AG09309 (cell line): ENCODE measurements at places on chromosomes 12 and 14.

DNA sequence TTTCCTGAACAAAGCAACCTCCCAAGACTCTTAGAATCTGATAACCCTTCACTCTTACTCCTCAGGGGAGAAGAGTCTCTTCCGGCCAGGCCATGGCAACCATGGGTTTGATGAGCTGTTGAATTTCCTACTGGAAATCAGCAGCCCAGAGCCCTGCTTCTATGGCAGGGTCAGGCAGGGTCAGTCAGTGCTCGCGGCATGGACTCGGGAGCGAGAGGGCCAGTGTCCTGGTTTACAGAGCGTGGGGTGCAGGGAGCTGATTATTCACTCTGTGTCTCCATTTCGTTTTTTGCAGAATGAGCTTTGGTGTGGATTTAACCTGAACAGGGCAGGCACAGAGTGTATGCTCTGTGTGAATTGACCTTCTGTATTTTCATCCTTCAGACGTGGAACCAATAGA, 340.6 kb upstream of the SFSWAP start:
- no peak for DNase-seq

- no peak for DNase-seq
Observed at GRCh38 chr12:2068653-2069052, 15.9 kb downstream of the CACNA1C start.

GRCh38 chr12:52179396-52179973, 12.3 kb downstream of the KRT80 start:
- DNase-seq: no peak

DNA sequence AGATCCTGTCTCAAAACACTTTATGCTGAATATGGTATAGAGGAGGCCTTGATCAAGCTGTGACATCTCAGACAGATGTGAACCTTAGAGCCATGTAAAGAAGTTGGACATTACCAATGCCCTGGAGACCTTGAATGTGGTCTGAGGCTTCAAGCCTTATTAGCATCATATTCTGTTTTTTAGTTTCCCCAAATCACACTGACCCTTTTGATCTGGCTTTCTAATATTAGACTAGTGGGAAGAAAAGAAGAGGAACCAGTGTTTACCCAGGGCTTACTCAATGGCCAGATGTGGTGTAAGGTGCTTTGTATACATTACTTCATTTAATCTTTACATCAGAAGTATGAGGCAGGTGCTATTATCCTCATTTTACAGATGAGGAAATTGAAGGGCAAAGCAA, 10.6 kb upstream of the TBPL2 start:
- DNase-seq: no peak

DNA sequence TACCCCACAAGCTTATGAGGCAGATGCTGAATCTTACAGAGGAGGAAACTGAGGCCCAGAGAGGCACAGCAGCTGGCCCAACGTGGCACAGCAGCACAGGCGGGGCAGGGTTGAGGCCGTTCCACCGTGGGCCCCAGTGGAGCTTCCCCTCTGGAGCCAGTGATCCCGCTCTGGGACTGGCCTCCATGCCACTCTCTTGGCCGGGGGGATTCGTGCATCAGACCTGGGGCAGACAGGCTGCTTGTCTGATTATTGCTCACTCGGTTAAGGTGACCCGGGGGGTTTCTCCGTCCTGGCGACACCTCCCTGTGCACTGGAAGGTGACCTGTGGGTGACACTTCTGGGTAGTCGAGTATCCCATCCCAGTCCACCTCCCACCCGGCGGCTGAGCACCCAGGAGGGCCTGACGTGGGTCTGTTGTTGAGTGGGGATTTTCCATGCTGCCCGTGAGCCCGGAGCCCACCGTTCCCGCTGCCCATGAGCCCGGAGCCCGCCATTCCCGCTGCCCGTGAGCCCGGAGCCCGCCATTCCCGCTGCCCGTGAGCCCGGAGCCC, 27.8 kb downstream of the NOC4L start:
- DNase-seq: no peak

DNA sequence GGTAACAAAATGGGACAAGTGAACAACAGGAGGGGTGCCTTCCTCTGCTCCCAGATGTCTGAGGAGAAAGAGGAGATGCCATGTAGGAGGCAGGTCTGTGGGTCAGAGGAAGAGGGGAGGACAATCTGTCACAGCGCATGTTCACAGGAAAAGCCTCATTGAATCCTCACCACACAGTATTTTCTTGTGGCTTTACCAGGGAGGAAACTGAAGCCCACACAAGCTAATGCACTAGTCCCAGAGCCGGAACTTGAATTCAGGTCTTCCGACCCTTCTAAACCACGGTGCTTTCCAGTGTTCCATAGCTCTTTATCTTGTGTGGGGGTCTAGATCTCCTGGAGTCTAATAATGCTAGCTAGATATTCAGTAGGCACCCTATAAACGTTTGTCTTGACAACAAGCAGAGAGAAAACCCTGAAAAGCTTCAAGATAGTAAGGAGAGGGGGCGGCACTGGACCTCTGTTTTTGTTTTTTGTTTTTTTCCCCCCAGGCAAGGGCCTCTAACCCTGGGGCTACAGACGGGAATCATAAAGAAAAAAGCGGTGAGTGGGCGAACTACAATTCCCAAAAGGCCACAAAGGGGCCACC, 371 bp upstream of the SHMT2 start:
- DNase-seq: no peak

DNA sequence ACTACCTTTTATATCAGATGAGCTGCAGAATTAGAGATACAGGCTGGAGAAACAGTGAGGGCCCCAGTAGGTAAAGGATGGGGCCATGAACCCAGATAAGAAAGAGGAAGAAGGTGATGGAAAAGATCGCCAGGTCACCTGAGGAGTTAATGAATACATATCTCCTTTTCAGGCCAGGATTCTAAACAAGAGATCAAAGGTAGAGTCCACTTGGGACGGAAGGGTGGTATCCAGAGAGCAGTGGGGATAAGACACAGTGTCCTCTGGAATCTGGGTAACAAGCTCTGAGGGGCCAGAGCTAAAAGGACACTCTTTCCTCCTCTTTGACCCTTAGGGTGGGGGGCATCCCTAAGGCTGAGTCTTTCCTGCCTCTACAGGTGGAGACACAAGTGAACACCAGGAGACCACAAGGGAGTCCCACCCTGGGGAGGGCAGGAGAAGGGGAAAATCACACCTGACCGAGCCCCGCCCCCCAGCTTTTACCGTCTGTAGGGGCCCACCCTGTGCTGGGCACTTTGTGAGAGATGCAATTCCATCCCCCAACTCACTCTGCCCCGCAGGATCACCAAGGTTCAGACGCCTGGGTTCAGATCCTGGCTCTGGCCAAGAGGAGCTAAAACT, 27.3 kb downstream of the SERPINA1 start:
- no peak for DNase-seq

DNA sequence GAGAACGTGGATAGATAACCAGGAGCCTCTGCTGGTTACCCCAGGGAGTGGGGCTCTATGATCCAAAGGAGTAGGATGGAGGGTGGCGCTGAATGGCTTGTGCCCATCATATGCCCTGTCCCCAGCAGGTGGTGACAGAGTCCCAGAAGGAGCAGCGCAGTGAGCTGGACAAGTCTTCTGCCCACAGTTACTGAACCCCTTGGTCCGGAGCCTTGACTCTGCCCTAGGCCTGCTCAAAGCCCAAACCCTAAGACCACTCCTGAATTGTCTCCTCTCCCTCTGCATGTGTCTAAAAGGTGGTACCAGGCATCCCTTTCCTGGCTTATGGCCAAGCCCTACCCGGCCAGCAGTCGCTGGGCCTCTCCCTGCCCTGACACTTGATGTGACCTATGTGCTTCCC, 3.2 kb downstream of the PRPH start:
- DNase-seq: no peak

- DNase-seq: no peak
Observed at GRCh38 chr12:90965204-90965603, 10.2 kb upstream of the CCER1 start.

DNA sequence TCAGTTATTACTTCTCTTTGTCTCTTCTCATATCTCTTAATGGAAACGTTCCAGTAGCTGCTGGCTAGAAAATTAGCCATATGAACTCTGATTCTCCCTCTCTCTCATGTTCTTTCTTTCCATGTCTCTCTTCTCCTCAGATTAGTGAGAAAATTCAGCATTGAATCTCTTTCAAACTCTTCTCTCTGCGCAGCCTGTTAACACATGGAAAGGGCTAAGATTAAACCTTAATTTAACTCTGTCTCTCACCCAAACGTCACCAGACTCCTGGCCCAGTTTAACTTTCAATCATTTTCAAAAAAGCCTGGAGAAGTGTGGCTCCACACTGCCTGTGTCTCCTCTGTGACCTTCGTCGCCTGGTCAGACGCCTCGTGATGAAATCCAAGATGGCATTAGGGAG, 1234.2 kb downstream of the BCL11B start:
- DNase-seq: no peak

GRCh38 chr14:76814726-76815645, 2.3 kb upstream of the ANGEL1 start:
- no peak for DNase-seq

GRCh38 chr12:113220593-113221180, 577 bp upstream of the TPCN1 start:
- no peak for DNase-seq

- DNase-seq: no peak
Observed at GRCh38 chr14:91851563-91851962, 15.8 kb downstream of the TC2N start.

- no peak for DNase-seq
Observed at GRCh38 chr12:113021500-113021899, 35.0 kb upstream of the DTX1 start.

GRCh38 chr12:124299628-124300388, 4.9 kb downstream of the RFLNA start:
- DNase-seq: no peak

GRCh38 chr14:58479975-58480374, 52.5 kb downstream of the KIAA0586 start:
- no peak for DNase-seq
